ENCODE measurements at places on chromosomes 7 and 10.

DNA sequence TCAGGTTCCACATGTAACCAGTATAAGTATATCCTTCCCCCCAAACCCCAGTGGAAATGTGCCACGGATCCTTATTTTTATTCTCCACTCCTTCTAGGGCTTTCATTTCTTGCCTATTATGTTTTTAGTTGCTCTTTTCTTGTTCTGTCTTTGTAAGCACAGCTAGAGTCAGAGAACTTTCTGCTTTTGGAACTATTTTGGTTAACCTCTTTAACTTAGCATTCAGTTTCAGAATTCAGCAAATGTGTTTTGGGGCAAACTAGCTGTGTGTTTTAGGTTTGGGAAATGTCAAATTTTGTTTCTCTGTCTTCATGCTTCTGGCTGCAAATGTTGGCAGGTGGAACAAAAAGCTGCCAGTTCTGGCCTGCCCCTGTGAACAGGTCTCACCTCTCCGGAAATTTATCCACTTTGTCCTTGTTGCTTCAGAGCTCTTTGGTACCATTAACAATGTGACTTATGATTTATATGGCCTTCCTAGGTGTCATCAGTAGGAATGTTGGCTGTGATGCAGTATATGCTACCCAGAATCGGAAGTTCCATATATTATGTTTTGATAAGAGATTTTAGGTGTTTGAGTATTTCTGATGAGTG is 156.1 kb downstream of the ADK start:
- DNase-seq: no peak

- DNase-seq: no peak
Observed at GRCh38 chr10:123158682-123159081, 4.5 kb downstream of the BUB3 start.

DNA sequence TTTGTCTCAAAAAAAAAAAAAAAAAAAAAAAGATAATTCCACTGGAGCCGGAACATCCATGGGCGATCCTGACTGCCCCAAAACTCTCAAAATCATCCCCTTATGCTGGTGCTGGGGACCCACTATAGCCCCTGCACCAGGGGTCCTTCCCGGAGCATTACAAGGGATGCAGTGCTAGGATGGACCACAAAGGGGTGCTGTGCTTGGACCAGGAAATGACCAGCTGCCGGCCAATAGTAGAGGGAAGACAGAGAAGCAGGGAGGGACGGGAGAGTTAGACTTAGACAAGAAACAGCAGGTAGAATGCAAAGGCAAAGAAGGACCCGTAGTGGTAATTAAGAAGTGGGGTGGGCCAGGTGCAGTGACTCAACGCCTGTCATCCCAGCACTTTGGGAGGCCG is 40.5 kb downstream of the RCC1L start:
- no peak for DNase-seq

DNA sequence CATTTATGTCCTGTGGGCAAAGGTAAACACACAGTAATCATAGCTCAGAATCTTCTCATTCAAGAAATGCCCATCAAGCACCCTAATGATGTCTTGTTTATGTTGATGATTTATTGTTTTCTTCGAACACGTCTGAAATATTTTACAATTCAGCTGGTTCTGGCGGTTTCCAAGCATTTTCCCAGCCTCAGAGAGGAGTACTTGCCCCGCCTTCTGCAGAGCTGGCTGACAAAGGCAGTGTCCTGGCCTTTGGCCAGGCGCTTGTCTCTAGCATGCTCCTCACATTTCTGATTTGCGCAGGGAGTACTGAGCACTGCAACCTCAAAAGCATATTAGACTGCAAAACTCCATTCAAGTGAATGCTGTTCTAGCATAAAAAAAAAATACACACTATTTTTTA is 314.2 kb upstream of the GNAI1 start:
- DNase-seq: no peak

- no peak for DNase-seq
Observed at GRCh38 chr7:105024734-105025133, 10.7 kb downstream of the KMT2E start.

DNA sequence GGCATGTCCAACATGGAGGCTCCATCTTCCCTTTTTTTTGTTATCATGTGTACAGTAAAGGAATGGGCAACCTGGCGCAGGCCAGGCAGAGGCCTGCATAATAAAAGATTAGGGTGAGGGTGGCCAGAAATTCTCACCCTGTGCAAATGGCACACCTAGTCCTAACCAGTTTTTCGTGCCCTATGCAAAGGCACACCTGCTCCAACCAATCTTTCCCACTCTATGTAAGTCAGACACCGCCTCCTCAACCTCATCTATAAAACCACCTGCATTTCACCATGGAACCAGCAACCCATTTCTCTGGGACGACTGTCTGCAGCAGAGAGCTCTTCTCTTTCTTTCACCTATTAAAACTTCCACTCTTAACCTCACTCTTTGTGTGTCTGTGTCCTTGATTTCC is 16.1 kb downstream of the TBATA start:
- DNase-seq: no peak

DNA sequence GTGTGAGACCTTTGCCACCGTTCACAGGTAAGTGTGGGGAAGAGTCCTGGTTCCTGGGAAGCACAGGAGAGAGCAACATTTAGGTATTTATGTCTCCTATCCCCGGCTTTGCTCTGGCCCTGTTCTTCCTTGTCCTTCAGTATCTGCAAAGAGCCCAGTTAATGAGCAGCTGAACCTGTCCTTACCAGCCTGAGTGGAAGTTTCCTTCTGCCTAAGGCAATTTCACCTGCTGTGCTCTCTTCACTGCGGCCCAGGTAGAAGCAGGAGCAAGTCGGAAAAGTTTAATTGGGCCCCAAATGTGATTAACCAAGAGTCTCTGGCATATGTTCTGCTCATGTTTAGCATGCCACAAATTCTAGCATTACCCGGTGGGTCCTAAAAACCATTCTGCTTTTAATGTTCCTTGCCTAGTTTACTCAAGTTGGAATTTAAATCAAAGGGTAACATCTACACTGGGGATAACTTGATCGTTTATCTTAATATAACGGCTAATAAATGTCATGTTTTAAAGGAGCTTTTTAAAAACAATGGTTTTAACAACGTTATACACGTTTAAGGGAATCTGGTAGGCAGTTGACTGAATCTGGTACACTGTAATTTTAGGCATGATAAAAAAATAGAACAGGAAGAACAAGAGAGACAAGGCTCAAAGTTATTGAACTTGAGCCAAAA is 817.1 kb downstream of the TYW1 start:
- no peak for DNase-seq

DNA sequence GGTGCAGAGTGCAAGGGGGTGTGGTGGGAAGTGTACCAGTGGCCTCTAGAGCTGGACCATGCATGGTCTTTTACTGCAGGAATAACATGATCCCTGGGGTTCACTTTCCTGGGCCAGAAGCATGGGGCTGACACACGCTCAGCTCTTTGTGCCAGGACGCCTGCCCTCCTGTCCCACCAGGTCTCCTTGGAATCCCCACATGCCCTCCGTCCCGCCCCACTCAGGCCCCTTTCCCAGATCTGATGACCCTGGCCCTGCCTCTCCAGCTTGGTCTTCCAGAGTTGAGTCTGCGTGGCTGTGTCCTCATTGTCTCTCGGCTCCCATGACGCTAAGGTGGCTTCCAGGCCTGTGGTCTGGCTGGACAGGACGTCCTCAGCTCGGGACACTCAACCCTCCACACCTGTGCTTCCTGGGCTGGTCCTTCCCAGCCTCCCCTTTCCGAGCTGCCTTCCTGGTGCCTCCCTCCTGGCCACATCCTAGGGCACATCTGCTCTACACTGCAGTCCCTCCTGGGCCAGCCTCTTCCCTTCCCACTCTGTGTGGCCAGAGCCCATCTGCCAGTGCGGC is 249.5 kb upstream of the SHH start:
- DNase-seq: no peak

DNA sequence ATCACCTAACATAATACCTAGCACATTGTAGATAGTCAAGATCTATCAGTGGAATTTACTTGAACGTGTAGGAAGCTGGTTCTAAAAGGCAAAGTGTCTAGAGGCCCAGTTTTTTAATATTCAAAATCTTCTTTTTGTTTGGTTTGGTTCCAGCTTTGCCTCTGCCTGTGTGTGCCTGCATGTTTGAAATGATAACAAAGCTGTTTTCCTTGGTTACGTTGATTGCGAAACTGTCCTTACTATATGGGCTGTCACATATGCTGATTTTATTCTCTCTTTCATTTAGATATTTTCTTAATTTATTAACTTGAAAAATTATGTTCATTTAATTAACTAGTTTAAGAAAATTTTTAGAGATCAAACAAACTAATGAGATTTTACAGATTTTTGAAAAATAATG is 237.3 kb downstream of the SEMA3A start:
- DNase-seq: no peak

Measured in activated CD8-positive, alpha-beta memory T cell treated with anti-CD3 and anti-CD28 coated beads for 1 hour (primary cell).